ENCODE measurements at places on chromosomes 6 and 20. TPM values are rescaled to one million over a fixed set of nuclear protein-coding genes. Genes with fewer than 3 reads are reported as not detected.

The KHDC1L gene
- not detected for total RNA-seq

The STMND1 gene
- total RNA-seq = not detected

The ADGRF4 gene
- total RNA-seq = not detected

The SAPCD1 gene
- 2.5 TPM for total RNA-seq

The TRAPPC3L gene
- not detected for total RNA-seq

The SPAG4 gene
- 2.5 TPM for total RNA-seq

The ADGRF5 gene
- not detected for total RNA-seq

The ATP6V1G2 gene
- not detected for total RNA-seq

The ASCC3 gene
- total RNA-seq = 55.7 TPM

The B3GAT2 gene
- total RNA-seq = not detected

The AGPAT4 gene
- total RNA-seq = 0.07 TPM

DNA sequence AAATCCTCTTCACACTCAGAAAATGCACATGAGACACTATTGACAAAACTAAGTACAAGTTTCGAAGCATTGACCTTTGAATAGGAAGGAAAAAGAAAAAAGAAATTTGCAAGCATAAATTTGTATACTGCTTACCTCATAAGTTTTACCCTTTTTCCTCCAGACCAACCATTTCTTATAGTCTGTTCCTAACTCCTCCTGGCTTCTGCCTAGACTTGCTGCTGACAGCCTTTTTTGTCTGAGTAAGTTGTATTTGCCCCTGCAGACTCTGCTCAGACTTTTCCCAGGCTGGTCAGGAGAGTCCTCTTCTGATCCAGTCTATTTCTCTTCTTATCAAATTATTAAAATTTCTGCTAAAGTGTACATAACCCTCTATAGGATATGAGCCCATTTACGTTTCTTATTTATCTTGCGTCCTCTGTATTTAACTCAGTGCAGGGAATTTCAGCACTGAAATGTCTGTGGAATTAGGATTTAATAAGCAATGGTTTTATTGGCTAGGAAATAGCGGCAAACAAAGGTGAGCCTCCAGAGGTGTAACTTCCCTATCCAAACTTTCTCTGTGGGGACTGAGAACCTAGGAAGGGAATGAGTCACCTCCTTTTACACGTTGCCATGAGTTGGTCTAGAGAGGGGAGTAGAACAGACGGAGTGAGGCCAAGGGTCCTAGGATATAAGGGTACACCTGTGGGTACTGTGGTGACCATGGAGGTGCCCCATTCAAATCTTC is 207.1 kb upstream of the MARCKS start:
- no peaks in the 10 kb centered on the region for H3K36me3 ChIP-seq
- H3K4me3 ChIP-seq = no peak overlapping the region
- peaks cover 49% of the 10 kb centered on the region for H3K4me1 ChIP-seq
- no peak for DNase-seq
- no peaks in the 10 kb centered on the region for H3K27me3 ChIP-seq

DNA sequence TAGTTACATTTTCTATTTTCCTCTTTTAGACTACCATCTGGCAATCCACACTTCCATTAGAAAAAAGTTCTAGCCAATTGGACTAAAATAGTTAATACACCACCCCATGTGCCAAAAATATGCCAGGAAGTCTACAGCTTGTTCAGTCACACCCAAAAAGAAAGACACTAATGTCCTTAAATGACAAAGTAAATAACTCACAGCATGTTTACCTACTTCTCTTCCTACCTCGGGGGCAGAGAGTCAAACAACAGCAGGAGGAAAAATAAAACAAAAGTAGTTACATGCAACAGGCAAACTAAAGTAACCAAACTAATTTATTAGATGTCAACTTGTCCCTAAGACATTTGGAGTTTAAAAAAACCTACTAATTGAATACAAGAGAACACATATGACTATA is 57.0 kb downstream of the UBE3D start:
- H3K36me3 ChIP-seq = no peaks in the 10 kb centered on the region
- no peak overlapping the region for H3K27ac ChIP-seq
- H3K27me3 ChIP-seq = no peaks in the 10 kb centered on the region

DNA sequence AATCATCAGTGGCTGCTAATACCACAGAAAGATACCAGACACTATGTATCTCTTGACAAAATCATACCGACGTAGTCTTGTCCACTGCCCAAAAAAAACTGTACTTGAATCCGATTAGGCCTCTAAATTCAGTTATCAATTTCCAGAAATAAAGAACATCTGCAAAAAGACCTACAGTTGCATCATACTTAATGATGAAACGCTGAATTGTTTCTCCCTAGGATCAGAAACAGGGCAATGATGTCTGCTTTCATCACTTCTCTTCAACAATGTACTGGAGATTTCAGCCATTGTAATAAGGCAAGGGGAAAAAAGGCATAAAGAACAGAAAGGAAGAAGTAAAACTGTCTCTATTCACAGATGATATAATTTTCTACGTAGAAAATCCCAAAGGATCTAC is 152.0 kb downstream of the TASP1 start:
- no peaks in the 10 kb centered on the region for H3K4me1 ChIP-seq
- H3K27me3 ChIP-seq = no peaks in the 10 kb centered on the region
- H3K36me3 ChIP-seq = peaks cover 15% of the 10 kb centered on the region
- no peak overlapping the region for H3K4me3 ChIP-seq
- no peak overlapping the region for H3K27ac ChIP-seq
- DNase-seq = no peak

DNA sequence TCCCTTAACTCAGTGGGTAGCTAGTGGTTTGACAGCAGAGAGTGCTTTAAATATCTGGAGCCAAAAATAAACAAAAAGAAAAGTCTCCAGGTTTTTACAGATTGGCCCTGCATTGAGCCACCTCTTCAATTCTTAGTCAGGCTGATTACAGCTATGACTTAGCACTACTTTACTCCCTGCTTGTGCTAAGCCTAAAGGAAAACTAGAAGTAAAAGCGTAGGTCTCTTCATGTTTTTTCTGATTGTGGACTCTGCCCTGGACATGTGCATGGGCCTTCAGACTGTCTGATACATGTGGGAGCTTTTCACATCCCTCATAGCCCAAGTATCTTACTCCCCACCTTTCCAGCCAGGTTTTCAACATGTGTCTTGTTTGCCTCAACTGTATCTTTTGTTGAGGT is 33.3 kb downstream of the KPNA5 start:
- peak; percentile 3 for DNase-seq
- peaks cover 15% of the 10 kb centered on the region for H3K36me3 ChIP-seq
- H3K4me3 ChIP-seq = no peak overlapping the region
- no peaks in the 10 kb centered on the region for H3K27me3 ChIP-seq
- H3K4me1 ChIP-seq = peaks cover 13% of the 10 kb centered on the region

DNA sequence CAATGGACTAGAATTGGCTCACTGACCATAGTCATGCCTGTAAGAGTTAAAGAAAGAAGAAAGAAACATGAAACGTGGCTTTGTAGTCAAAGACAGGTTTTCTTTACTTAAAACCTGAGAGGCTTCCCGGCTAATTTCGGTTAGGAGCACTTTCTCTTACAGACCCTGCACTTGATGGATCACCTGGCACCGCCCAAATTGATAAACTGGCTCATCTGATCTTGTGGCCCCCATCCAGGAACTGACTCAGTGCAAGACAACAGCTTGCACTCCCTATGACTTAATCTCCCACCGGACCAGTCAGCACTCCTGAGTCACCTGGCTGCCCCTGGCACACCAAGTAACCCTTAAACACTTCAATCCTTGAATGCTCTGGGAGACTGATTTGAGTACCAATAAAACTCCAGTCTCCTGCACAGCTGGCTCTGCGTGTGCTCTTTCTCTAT is 12.3 kb downstream of the TMEM14B start:
- no peak overlapping the region for H3K27ac ChIP-seq
- peaks cover 10% of the 10 kb centered on the region for H3K36me3 ChIP-seq
- H3K27me3 ChIP-seq = no peaks in the 10 kb centered on the region

GRCh38 chr20:58854638-58855471 is 2.3 kb downstream of the GNAS start:
- H3K36me3 ChIP-seq = no peaks in the 10 kb centered on the region
- H3K27ac ChIP-seq = no peak overlapping the region
- peaks cover 22% of the 10 kb centered on the region for H3K27me3 ChIP-seq
- no peak for DNase-seq
- H3K4me1 ChIP-seq = no peaks in the 10 kb centered on the region

- no peaks in the 10 kb centered on the region for H3K4me1 ChIP-seq
- no peaks in the 10 kb centered on the region for H3K36me3 ChIP-seq
- no peak for DNase-seq
Observed at GRCh38 chr20:57781901-57782300, 72.1 kb upstream of the PMEPA1 start.

DNA sequence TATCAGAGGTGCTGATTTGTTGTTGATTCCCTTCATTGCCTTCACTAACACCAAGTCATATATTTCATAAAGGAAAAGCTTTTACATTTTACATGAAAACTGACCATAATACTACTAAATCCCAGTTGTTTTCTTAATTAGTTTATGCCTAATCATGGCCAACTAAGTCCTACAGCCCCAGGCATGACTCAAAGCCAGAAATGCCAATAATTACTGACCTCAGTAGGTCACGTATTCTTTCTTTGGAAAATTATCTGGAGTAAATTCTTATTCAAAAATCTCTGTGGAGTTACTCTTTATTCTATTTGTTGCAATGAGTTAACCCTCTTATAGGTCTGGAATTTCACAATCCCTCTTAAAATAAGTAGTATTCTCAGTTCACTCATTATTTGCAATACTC is 13.5 kb upstream of the MYB start:
- H3K36me3 ChIP-seq = no peaks in the 10 kb centered on the region
- H3K4me1 ChIP-seq = peaks cover 10% of the 10 kb centered on the region
- no peak overlapping the region for H3K4me3 ChIP-seq
- DNase-seq = no peak
- H3K27ac ChIP-seq = no peak overlapping the region

DNA sequence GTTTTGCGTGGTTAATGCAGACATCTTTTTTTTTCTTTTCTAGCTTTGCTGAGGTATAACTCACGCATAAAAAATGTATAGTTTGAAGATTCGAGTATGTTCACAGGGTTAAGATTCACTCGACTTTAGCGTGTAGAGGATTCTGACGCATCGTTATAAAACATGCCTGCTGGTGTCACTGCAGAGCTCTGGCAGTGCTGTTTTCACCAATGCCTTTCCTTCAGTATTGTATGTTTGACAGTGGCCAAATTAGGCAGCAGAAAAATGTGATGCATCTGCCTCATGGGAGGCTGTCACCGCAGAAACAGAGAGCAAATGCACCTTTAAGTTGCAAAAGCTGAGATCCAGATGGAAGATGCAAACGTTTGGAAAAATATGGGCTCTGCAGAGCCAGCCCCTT is 18.0 kb upstream of the SIRPB2 start:
- no peaks in the 10 kb centered on the region for H3K4me1 ChIP-seq
- DNase-seq = peak; percentile 25
- H3K27ac ChIP-seq = no peak overlapping the region
- no peaks in the 10 kb centered on the region for H3K36me3 ChIP-seq
- H3K27me3 ChIP-seq = peaks cover 3% of the 10 kb centered on the region
- no peak overlapping the region for H3K4me3 ChIP-seq

GRCh38 chr6:63724721-63725120 is 89.1 kb downstream of the PHF3 start:
- peaks cover 28% of the 10 kb centered on the region for H3K4me1 ChIP-seq
- H3K4me3 ChIP-seq = no peak overlapping the region
- DNase-seq = peak; percentile 70

GRCh38 chr6:106512048-106512967 is 117.0 kb downstream of the RTN4IP1 start:
- peak overlapping the region; percentile 79 for H3K4me3 ChIP-seq
- H3K4me1 ChIP-seq = peaks cover 56% of the 10 kb centered on the region
- H3K27me3 ChIP-seq = no peaks in the 10 kb centered on the region
- peak; percentile 68 for DNase-seq

GRCh38 chr6:100116411-100117194 is 122.6 kb upstream of the MCHR2 start:
- no peak overlapping the region for H3K27ac ChIP-seq
- H3K4me3 ChIP-seq = no peak overlapping the region
- H3K36me3 ChIP-seq = no peaks in the 10 kb centered on the region
- no peaks in the 10 kb centered on the region for H3K4me1 ChIP-seq
- DNase-seq = peak; percentile 43

- DNase-seq = no peak
- peaks cover 77% of the 10 kb centered on the region for H3K27me3 ChIP-seq
- H3K4me3 ChIP-seq = no peak overlapping the region
- H3K36me3 ChIP-seq = no peaks in the 10 kb centered on the region
Observed at GRCh38 chr20:32603046-32603726, 18.1 kb upstream of the NOL4L start.

DNA sequence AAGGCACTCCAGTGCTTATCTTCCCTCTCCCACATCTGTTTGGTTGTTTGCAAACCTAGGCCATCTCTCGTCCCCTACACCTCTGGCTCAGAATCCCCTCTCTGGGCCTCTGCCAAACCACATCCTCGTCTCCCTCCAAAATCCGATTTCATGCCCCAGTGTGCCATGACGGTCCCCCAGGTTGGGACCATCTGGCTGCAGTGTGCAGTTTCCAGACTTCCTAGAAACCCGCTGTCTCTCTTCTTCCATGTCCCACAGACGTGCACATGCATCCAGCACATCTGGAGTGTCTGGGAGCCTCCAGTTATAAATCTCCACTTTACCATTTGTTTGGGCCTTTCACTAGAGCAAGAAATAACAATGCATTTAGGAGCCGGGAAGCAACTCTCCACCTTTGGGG is 316.2 kb downstream of the KIF16B start:
- peaks cover 4% of the 10 kb centered on the region for H3K27me3 ChIP-seq
- H3K4me3 ChIP-seq = no peak overlapping the region

- DNase-seq = no peak
- no peak overlapping the region for H3K4me3 ChIP-seq
- H3K4me1 ChIP-seq = peaks cover 28% of the 10 kb centered on the region
- no peak overlapping the region for H3K27ac ChIP-seq
- no peaks in the 10 kb centered on the region for H3K36me3 ChIP-seq
Observed at GRCh38 chr6:44278315-44278714, 8.1 kb downstream of the TMEM151B start.

- DNase-seq = no peak
- no peak overlapping the region for H3K4me3 ChIP-seq
- H3K4me1 ChIP-seq = peaks cover 37% of the 10 kb centered on the region
- H3K27ac ChIP-seq = no peak overlapping the region
- H3K27me3 ChIP-seq = no peaks in the 10 kb centered on the region
Observed at GRCh38 chr6:108592371-108593337, 31.9 kb downstream of the FOXO3 start.

- DNase-seq = no peak
- no peaks in the 10 kb centered on the region for H3K36me3 ChIP-seq
- H3K27me3 ChIP-seq = no peaks in the 10 kb centered on the region
- H3K27ac ChIP-seq = no peak overlapping the region
- no peak overlapping the region for H3K4me3 ChIP-seq
Observed at GRCh38 chr20:19460386-19460785, 247.9 kb downstream of the SLC24A3 start.

- no peaks in the 10 kb centered on the region for H3K36me3 ChIP-seq
- peak overlapping the region; percentile 8 for H3K27ac ChIP-seq
- no peak overlapping the region for H3K4me3 ChIP-seq
- H3K27me3 ChIP-seq = no peaks in the 10 kb centered on the region
- DNase-seq = no peak
Observed at GRCh38 chr6:158803733-158804143, 15.4 kb downstream of the EZR start.

- peak overlapping the region; percentile 82 for H3K4me3 ChIP-seq
- peaks cover 61% of the 10 kb centered on the region for H3K4me1 ChIP-seq
- H3K36me3 ChIP-seq = 0 out of 2 replicates have a peak, but pooled peaks cover under 1% of the 10 kb centered on the region
- H3K27ac ChIP-seq = no peak overlapping the region
Observed at GRCh38 chr6:13485303-13485702, 2.1 kb downstream of the GFOD1 start.
